ENCODE measurements at places on chromosomes 5 and 9.

DNA sequence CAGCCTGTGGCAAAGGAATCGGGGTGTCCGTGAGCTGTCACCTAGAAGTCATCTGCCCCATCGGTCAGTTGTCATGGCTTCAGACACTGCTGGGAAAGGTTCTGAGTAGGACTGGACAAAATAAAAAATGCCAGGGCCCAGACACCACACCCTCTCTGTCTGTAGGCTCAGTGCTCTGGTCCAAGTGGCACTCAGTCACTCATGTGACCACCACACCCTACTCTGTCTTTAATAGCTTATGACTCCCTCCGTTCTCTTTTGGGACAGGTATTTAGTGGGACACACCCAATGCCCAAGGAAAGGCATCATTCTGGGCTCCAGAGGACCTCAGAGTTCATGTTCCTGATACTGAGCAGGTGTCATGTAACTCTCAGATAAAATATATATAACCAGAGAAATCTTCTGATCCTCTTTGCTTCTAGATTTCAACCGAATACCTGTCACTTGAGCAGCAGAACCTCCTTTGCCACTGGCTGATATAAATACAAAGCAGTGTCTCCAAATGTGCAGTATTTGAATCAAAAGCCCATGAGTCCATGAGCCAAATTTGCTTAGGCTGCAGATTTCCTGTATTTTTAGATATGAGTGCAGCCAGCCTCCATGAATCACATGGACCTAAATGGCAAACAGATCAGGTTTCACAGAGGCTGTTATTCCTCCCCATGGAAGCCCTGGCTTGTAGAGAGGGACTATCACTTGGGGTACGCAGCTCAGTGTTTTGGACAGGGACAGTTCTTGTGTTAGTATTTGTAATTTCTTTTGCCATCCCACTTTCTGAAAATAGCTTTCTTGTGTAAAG, 272.0 kb downstream of the ARHGAP26 start:
- DNase-seq = no peak

GRCh38 chr5:102107865-102108264, 188.2 kb downstream of the SLCO4C1 start:
- no peak for DNase-seq

DNA sequence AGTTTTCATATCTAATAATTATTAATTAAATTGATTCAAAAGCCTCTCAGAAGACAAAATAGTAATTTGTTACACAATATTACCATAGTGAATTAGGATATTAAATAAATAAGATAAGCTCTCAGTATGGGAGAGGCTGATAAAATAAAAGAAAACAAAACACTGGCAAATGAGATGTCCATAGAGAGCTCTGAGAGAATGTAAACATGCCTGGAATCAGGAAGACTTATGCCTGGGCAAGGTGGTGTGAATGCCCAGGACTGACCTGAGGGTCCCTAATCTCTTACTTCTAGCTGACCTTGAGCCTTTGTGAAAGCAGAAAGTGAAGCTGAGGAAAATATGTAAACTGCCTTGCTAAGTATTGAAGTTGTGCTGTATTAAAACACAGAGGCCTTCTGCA, 616.5 kb downstream of the PTPRD start:
- no peak for DNase-seq

DNA sequence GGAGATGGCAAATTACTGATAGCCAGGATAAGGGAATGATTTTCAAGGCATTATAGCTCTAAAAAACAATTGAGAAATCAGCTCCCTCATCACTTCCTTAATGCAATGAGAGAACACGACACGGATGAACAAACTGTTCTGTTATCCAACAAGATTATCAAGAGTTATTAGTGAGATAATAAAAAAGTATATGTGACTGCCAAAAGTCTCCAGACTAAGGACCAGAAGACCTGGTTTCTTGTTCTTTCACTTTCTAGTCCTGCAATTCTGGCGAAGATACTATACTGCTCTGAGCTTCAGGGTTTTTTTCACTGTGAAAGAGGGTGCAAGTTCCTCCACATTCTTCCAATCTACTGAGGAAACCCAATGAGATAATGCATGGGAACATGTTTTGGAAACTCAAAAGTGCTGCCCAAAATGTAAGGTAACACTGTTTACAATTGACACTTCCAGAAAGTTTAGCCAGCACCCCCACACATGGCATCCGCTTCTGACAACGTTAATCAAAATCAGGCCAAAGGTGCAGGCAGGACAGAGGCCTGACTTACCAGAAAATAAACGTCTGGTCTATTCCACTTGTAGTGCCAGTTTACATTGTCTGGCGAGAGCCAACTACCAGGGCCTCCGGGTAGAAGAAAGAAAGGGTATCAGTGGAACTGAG, 254.2 kb downstream of the DOCK8 start:
- DNase-seq = no peak

- no peak for DNase-seq
These were observed 43.2 kb downstream of the KIF4B start for GRCh38 chr5:155056644-155057269.

DNA sequence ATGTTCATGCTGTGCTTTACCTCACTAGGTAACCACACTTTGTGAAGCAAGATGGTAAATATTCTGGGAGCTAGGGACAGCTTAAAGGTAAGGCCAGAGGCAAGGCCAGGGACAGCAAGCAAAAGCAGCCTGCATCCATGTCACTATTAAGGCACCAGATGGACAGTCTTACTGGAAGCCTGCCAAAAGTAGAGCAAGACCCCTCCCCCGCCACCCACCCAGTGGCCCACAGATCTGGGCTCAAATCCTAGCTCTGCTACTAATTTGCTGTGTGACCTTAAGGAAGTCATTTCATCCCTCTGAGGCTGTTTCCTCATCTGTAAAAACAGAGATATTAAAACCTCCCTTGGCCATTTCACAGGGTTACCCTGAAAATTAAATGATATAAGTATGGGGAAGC, 13.2 kb upstream of the ERMP1 start:
- DNase-seq = no peak

DNA sequence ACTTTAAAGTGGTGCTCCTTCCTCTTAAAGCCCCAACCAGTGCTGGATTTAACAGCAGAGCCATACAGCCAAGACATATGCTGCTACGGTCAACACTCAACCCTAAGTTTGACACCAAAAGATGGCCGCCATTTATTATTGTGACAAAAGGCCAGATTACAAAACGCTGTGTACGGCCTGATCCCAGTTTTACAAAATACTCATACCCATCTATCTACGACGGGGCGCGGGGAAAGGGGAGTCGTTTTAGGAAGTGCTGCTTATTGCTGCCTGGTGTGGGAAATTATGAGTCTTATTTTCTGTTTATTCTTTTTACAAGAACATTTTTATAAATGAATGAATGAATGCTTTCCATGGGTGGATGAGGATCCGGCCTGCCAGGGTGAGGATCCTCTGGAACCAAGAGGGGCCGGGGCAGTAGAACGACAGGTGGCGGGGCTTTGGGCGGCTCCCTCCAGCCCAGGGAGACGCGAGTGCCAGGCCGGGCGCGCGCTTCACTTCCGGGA, 457 bp upstream of the IDNK start:
- DNase-seq = no peak

All from H9 (cell line).